ENCODE measurements at places on chromosomes 6 and 20.

DNA sequence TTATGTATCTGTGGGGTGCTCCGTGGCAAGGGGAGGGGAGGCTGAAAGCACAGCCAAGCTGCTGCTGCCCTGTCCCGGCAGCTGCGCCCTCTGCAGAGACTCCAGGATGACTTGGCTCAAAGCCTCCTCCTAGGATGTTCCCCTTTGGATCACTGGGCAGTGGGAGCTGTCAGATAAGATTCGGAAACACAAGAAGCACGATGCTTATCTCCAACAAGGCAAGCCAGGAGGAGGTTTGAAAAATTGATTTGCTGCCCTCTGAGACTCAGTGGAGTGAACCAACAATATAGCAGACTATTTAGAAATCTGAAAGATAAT is 776.4 kb downstream of the C6orf118 start:
- no peak for DNase-seq

DNA sequence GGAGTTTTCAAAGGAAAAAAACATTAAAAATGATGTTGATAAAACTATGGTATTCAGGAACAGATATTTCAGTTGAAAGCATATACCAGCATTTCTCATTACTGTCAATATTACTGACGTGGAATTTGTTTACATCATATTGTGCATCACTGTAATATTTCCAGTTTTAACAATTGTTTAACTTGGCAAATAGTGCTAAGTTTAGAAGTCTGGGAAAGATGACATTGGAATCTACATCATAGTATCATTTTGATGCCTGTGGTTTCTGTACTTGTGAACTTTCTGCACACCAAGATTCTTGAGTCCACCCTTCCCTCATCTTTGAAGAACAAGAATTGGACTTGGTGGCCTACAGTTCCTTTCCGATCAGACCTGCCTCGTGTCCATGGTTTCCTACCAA is 98.1 kb downstream of the RALGAPA2 start:
- DNase-seq: no peak

DNA sequence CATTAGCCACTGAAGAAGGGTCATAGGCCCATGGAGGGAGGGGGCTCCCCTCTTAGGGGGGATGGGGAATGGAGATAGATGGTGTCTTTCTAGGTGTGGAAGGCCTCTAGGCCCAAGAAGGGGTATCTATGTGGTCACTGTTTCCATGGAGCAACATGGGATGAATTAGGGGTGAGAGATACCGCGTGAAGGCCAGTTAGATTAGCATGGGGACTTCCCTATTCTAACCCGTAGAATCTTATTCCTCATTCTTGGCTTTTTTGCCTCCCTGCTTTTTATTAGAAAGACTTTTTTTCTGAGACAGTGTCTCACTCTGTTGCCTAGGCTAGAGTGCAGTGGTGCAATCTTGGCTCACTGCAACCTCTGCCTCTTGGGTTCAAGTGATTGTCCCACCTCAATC is 3.2 kb downstream of the RAB44 start:
- DNase-seq: no peak

- DNase-seq: no peak
Measured at GRCh38 chr6:29770306-29770705, 47.1 kb downstream of the HLA-F start.

GRCh38 chr6:130524552-130524951 is 158.7 kb downstream of the TMEM200A start:
- no peak for DNase-seq

DNA sequence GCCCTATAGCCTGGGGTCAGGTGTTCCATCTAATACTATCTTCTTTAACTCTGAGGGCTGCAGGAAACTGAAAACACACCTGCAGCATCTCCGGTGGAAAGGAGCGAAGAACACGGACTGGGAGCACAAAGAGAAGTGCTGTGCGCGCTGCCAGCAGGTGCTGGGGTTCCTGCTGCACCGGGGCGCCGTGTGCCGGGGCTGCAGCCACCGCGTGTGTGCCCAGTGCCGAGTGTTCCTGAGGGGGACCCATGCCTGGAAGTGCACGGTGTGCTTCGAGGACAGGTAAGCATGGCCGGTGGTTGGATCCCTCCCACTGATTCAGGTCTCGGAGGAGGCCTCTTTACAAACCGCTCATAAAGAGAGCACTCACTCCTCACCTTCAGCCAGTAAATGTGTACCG is 15.5 kb downstream of the SYTL3 start:
- no peak for DNase-seq

- DNase-seq: no peak
Measured at GRCh38 chr20:63509088-63509564, 10.2 kb upstream of the EEF1A2 start.

GRCh38 chr6:12576389-12576788 is 140.2 kb upstream of the PHACTR1 start:
- DNase-seq: no peak

- DNase-seq: no peak
Measured at GRCh38 chr6:45500924-45501816, 123.4 kb upstream of the SUPT3H start.

DNA sequence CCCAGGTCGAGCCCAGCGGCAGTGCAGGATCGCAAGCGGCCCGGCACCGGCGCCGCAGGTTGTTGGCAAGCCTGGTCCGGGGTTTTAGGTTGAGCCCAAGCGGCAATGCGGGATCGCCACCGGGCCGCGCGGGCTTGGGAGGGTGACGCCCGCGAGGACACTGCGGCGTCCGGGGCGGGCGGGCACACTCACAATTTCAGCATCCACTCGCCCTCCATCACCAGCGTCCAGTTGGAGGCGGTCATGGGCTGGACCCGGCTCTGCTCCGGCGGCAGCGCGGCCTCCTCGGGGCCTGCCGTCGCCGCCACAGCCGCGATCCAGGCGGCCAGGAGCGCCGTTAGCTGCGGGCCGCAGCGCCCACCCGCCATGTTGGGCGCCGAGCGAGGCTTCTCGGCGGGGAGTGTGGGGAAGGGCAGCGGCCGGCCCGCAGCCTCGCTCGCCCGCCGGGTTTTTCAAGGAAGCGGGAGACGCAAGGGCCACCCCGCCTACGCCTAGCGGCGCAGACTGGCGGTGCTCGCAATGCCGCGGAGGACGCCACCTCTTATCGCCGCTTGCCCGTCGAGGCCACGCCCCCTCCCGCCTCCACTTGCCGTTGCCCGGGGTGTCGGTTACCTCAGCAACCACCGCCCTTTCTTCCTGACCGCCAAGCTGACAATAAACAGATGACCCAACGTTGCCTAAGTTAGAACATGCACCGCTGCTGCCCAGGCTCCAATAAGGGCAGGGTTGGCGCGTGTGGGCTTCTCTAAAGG is at the start of gene TMX4:
Gene TMX4, minus strand, starts transcription at position 516 of the 752 bp plus-strand sequence. Its CDS starts 148 bp downstream, at position 368.
- peak; percentile 90 for DNase-seq

GRCh38 chr6:71529769-71530168 is 241.2 kb downstream of the OGFRL1 start:
- no peak for DNase-seq

- no peak for DNase-seq
Measured at GRCh38 chr6:139686308-139686707, 311.9 kb upstream of the CITED2 start.

DNA sequence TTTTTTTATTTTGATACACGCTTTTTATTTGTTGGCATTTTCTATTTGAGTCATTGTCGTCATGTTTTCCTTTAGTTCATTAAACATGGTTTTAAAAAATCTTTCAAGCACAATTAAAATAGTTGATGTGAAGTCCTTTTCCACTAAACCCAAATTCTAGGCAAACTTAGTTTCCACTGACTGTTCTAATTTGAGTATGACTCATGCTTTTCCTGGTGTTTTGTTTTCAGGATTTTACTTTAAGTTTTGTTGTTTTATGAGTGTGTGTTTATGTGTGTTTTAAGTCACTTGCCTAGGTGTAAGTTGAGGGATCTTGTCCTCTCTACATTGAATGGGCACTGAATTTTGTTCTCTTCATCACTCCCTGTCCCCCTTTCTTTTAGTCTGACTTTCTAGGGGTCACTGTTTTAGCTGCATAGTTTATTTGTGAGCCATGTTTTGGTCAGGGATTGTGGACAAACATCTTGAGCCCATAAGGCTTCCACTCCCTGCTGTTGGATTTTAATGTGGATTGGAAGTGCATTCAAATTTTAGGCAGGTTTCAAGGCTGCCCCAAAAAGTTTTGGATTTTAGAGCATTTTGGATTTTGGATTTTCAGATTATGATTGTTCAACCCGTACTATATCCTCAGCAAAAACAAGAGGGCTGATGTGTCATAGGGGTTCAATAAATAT is 94.8 kb downstream of the CDYL start:
- no peak for DNase-seq

DNA sequence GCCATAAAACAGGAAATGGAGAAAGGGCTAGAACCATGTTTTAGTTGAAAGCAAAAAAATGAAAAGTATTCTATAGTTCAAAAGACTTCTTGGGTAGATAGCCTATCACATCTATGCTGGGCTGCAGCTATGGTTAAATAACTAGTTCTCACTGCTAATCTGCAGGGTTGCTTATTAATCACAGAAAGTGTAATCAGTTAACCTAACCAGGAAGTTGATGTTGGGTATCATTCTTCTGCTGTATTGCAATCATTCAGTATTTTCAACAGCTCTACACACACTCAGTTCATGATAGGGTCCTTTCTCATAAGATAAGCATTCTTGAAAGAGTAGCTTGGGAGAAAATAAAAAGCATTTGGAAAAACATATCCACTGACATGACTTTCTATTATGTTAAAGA is 135.2 kb upstream of the TCF21 start:
- DNase-seq: no peak

DNA sequence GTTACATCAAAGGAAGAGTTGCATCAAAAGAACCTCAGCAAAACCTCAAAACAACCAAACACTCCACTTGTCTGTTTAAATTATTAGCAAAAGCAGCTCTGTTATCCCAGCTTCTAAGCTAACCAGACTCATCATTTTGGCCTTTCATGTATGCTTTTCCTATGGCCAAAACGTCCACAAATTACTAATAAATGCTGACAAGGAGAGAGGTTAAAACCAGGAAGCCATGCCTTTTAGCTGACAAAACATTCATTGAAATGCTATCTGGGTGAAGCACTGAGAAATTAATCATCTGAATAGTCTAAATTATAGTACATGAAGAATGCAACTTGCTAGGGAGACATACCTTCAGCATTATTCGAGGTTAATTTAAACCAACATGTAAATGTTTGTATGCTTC is 80.6 kb downstream of the LAMA2 start:
- DNase-seq: no peak

DNA sequence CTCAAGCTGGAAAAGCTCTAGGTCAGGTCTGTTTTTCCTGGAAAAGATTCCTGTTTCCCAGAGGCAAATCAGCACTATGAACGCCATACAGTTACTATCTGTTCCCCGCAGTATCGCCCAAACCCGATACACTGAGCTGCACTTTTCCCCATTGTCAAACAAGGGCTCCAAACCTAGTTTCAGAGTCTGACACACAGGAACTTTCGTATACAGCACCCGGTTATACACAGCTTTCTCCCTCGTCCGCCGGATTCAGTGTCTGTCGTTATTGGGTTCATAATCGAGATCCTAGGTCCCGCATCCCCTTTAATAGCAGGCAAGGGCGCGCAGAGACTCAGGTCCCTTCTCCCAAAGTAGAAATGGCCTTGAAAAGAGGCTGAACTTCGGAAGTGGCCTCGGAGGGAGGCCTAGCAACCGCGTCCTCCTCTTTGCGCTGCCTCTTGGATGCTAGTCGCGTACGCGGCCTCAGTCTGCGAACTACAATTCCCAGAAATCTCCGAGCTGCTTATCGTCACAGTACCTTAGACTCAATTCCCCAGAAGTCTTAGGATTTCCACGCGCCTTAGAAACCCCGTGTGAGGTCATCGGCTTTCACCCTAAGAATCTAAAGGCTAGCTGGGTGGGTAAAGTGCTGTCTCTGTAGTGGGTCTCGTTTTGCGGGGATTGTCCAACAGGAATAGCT is 34.2 kb downstream of the ZNF391 start:
- no peak for DNase-seq

All from ACHN (cell line).